ENCODE measurements at places on chromosomes 1 and 21.

DNA sequence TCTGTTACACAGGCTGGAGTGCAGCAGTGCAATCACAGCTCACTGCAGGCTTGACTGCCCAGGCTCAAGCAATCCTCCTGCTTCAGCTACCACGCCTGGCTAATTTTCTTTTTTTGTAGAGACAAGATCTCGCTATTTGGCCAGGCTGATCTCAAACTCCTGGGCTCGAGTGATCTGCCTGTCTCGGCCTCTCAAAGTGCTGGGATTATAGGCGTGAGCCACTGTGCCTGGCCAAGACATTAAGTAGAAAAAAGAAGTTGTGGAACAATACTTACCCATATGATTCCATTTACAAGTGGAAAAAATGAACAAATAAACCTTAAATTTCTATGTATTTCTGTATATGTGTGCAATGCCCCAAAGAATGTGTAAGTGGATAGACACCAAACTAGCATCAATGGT, 30.3 kb upstream of the ID3 start:
- no peak for DNase-seq

DNA sequence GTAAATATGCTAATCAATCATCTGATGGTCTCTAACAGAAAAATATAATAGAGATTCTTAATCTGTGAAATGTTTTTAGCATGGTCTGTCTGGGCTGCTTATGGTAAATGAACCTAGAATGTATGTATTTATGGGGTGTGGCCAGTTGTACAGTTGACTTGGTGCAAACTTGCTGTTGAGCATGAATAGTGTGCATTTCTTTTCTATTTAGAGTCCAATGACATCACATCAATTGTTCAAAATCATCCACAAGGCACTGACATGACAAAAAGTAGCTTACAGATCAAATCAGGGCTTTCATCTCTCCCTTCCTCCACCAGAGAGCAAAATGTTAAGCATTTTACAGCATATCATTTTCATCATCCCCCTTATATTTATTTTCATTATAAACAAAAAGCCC, 1010.3 kb downstream of the KCNT2 start:
- DNase-seq = no peak

DNA sequence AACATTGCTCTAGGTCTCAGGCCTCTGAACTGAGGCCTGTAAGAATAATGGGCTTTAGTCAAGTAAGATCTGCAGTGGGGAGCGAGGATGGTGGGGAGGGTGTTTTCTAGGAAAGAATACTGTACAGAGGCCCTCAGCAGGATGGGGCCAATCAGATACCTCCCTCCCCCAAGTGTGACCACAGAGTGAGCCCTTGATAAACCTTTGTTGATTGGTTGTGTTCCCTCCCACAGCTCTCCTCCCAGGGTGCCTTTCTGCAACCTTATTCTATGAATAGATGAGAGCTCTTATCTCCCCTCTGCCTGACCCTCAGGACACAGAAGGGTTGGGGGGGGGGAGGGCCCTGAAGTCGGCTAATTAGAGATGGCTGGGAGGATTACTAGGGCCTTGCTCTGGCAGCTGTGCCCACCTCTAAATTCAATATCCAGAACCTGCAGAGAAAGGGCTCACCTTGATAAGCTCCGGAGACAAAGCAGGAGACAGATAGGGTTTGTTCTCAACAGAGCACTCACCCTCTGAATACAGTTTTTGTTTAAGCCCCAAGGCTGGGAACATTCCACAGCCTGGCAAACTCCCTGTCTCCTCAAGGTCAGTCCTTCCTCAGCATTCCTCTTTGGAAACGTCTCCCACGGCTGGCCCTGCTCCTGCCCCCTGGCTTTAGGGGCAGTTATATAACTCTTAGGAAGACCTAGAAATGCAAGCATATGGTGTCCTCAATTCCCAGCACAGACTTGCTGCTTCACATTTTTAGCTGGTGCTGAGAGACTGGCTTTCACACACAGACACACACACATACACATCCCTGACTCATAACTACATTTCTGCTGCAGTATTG, 42.9 kb downstream of the ATP1A1 start:
- DNase-seq = no peak

DNA sequence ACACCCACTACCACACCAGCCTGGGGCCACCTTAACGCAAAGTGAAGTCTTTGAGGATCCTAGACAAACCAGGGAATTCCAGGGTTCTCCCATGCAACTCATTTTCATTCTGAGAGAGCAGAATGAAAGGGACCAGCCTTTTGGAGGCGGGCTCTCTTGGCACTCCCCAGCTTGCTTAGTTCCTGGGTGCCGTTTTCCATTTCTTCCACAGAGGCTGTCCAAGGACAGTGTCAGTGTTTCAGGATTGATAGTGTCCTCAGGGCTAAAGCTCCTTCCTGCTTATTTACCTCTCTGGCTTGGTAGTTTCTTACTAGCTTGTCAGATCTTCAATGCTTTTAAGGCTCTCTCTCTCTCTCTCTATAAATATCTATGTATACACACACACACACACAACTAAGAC, 30.1 kb upstream of the GNG4 start:
- no peak for DNase-seq

- DNase-seq = no peak
Measured at GRCh38 chr1:114446198-114446597, 64.8 kb downstream of the TRIM33 start.
